ENCODE measurements at places on chromosomes 1 and 21. TPM values are rescaled to one million over a fixed set of nuclear protein-coding genes. Genes with fewer than 3 reads are reported as not detected.
A peak's percentile ranks its signal among the peaks of the same experiment; 100 is the strongest.

- peaks cover 45% of the 10 kb centered on the region for H3K4me1 ChIP-seq
- H3K36me3 ChIP-seq = no peaks in the 10 kb centered on the region
- H3K27me3 ChIP-seq = no peaks in the 10 kb centered on the region
- no peak overlapping the region for H3K27ac ChIP-seq
- DNase-seq = no peak
Observed at GRCh38 chr1:154431586-154432373, 26.6 kb downstream of the IL6R start.

GRCh38 chr1:28579401-28579800 is 12.7 kb upstream of the RAB42 start:
- peaks cover 6% of the 10 kb centered on the region for H3K4me1 ChIP-seq
- H3K36me3 ChIP-seq = peaks cover 29% of the 10 kb centered on the region
- H3K4me3 ChIP-seq = peak overlapping the region; percentile 93
- H3K27ac ChIP-seq = no peak overlapping the region
- DNase-seq = no peak

DNA sequence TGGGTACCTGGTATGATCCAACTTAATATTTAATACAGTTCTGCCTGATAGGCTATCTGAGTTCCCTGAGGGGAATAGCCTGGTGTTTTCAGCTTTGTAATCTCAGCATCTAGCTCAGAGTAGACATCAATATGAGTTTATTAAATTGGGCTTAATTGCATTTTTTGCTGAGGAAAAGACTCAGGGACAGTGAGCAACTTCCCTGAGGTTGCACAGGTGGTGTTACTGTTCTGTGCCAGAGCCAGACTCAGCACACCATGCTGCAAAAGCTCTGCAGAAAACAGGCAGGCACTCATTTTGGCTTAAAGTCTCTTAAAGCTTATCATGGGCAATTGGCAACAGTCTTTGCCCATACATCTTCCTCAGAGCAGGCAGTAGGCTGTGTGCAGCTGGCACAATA is 90.5 kb upstream of the JUN start:
- peaks cover 29% of the 10 kb centered on the region for H3K4me1 ChIP-seq
- H3K4me3 ChIP-seq = no peak overlapping the region
- H3K36me3 ChIP-seq = no peaks in the 10 kb centered on the region
- peak overlapping the region; percentile 60 for H3K27ac ChIP-seq

Gene TXLNA
- polyA plus RNA-seq = 33.7 TPM

Gene CYP4A11
- 0.13 TPM for polyA plus RNA-seq

DNA sequence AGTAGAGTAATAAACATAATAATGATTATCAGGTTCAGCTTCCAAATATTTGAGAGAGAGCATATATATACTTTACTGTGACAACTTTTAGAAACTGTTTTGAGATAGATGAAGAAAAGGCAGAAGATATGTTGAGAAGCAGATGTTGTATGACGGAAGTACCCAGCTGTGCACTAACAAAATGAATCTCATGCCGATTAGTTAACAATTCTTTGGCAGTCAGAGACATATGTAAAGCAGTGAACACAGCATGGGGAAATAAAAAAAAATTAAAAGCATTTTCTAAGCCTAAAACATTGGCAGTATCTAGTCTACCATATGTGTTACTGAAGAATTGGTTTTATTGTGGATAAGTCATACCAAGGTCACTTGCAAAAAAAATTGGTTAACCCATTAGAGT is 51.8 kb downstream of the MAGI3 start:
- peaks cover 8% of the 10 kb centered on the region for H3K4me1 ChIP-seq
- no peaks in the 10 kb centered on the region for H3K27me3 ChIP-seq

GRCh38 chr1:205543351-205544301 is 39.2 kb downstream of the CDK18 start:
- no peaks in the 10 kb centered on the region for H3K36me3 ChIP-seq
- no peaks in the 10 kb centered on the region for H3K4me1 ChIP-seq
- peaks cover 40% of the 10 kb centered on the region for H3K27me3 ChIP-seq
- H3K4me3 ChIP-seq = no peak overlapping the region
- peak; percentile 54 for DNase-seq

- H3K4me1 ChIP-seq = no peaks in the 10 kb centered on the region
- H3K27ac ChIP-seq = no peak overlapping the region
- no peak for DNase-seq
- H3K4me3 ChIP-seq = no peak overlapping the region
- no peaks in the 10 kb centered on the region for H3K27me3 ChIP-seq
Observed at GRCh38 chr1:76496871-76497270, 370.4 kb upstream of the ST6GALNAC5 start.

Measured in large intestine (tissue), 12 donors.